ENCODE measurements at places on chromosomes 16 and 17.

DNA sequence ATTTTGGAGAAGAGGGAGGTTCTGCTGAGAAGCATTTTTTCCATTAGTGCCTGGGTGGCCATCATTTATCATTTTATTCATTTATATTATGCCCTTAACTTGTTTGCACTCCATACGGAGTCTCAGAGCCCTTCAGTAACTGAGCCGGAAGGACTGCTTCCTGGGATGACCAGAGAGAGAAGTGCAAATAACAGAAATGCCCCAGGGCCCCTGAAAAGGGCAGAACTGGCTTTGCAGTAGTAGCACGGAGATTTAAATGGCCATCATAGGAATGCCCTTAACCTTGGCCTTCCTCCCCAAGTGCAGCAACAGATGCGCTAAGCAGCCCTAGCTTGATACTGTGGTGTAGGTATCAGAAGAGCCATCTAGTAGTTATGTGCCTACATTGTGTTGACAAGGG, 58.5 kb downstream of the NUP93 start:
- H3K27me3 ChIP-seq = no peaks in the 10 kb centered on the region
- no peak overlapping the region for H3K27ac ChIP-seq
- no peak for DNase-seq
- H3K36me3 ChIP-seq = peaks cover 2% of the 10 kb centered on the region

DNA sequence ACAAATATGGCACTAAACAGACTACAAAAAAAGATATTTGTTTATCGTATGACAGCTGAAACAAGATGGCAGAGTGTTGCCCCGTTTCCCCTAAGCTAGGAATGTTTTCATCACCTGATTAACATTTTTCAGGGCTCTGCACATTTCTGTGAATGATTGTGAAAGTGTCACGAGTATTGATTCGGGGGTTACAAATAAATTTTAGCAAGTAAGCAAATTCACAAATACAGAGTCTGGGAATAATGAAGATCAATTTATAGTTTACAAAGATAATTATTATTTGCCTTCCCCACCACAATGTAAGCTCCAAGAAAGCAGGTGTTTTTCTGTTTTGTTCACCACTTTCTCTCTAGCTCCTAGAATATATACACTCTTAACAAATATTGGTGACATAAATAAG, 361.2 kb upstream of the ERCC4 start:
- H3K36me3 ChIP-seq = no peaks in the 10 kb centered on the region
- no peak overlapping the region for H3K27ac ChIP-seq
- no peaks in the 10 kb centered on the region for H3K27me3 ChIP-seq

DNA sequence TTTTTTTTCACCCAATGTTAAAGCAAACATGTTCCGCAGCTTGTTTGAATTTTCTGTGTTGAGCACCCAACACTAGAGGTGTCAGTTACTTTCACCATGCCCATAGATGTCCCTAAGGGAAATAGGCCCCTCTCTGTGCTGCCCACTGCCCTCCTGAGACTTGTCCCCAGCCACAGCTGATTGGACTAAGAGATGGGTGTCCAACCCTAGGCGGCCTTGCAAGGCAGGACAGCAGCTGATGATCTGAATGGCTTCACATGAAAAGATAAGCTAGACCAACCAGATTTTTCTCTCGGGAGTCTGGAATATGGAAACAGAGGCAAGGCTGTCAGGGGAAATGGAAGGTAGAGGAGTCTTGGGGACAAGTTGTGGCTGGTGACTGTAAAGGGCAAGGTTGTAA, 6.1 kb upstream of the CALB2 start:
- H3K4me3 ChIP-seq = no peak overlapping the region
- no peaks in the 10 kb centered on the region for H3K27me3 ChIP-seq

DNA sequence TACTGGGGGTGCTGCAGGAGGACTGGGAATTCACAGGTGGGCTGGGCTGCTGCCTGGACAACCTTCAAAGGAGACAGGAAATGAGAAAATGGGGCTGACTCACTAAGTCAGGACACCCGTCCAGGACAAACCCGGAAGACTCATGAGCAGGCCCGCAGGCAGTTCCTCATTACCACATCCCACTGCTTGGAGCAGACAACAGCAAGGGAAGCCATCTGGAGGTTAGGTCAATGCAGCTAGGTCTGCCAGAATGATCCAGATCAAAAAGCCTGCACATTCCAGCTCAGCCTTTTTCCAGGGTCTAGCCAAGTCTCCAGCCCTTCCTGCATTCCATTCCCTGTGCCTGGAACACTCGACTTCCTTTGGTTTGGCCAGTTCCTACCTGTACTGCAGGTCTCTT, 536.5 kb upstream of the CDH11 start:
- no peak for DNase-seq
- H3K27ac ChIP-seq = no peak overlapping the region
- H3K4me1 ChIP-seq = no peaks in the 10 kb centered on the region
- no peak overlapping the region for H3K4me3 ChIP-seq
- no peaks in the 10 kb centered on the region for H3K36me3 ChIP-seq

DNA sequence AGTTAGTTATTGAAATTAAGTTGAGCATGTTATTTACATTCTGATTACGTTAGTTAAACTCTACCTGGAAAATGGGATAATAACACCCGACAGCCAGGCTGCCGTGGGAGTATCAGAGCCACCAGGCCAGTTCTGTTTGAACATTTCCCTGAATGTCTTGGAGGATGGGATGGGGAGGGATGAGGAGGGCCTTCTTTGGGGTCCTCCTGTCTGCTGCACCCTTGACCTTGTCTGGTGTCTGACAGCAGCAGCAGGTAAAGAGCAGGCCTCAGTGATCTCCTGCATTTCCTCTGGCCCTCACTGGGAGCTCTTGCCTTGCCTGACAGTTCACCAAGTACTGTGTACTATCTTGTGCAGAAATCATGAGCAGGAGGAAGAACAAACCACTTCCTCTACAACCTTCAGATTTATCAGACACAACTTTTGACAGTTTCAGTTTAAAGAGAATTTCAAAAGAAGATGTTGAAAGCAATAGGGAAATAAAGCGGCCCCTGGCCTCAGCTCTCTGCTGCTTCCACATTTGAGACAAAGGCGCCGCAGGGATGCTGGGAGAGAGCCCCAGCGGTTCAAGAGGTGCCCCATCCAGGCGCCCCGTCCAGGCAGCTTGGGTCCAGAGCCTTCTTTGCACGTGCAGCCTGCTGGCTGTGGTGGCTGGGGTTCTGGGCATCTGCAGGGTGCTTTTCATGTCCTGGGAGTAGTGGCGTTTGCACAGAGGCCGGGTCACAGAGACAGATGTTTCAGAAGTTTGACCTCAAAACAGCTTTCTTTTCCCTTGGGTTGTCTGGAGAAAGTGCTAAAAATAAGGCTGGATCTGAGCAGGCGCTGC, 25.3 kb downstream of the CMIP start:
- peaks cover 48% of the 10 kb centered on the region for H3K4me1 ChIP-seq
- H3K27me3 ChIP-seq = no peaks in the 10 kb centered on the region
- peak; percentile 71 for DNase-seq
- H3K4me3 ChIP-seq = peak overlapping the region; percentile 24
- H3K36me3 ChIP-seq = peaks cover 26% of the 10 kb centered on the region

- H3K27ac ChIP-seq = no peak overlapping the region
- DNase-seq = no peak
- no peaks in the 10 kb centered on the region for H3K4me1 ChIP-seq
- H3K4me3 ChIP-seq = no peak overlapping the region
- H3K36me3 ChIP-seq = no peaks in the 10 kb centered on the region
Measured at GRCh38 chr16:58451945-58452401, 48.0 kb upstream of the NDRG4 start.

- H3K4me3 ChIP-seq = no peak overlapping the region
- H3K36me3 ChIP-seq = no peaks in the 10 kb centered on the region
- H3K27ac ChIP-seq = no peak overlapping the region
Measured at GRCh38 chr16:71591917-71592316, 15.0 kb upstream of the TAT start.

GRCh38 chr16:21264571-21265036, 13.5 kb downstream of the CRYM start:
- H3K4me1 ChIP-seq = peaks cover 32% of the 10 kb centered on the region
- no peaks in the 10 kb centered on the region for H3K36me3 ChIP-seq
- no peak overlapping the region for H3K27ac ChIP-seq
- H3K27me3 ChIP-seq = peaks cover 6% of the 10 kb centered on the region

GRCh38 chr17:73598212-73598611, 46.0 kb downstream of the SDK2 start:
- no peak overlapping the region for H3K27ac ChIP-seq
- DNase-seq = no peak
- H3K36me3 ChIP-seq = no peaks in the 10 kb centered on the region

- H3K4me1 ChIP-seq = no peaks in the 10 kb centered on the region
- no peak overlapping the region for H3K27ac ChIP-seq
- no peaks in the 10 kb centered on the region for H3K36me3 ChIP-seq
- no peaks in the 10 kb centered on the region for H3K27me3 ChIP-seq
Measured at GRCh38 chr17:79413611-79414010, 197.2 kb downstream of the RBFOX3 start.

DNA sequence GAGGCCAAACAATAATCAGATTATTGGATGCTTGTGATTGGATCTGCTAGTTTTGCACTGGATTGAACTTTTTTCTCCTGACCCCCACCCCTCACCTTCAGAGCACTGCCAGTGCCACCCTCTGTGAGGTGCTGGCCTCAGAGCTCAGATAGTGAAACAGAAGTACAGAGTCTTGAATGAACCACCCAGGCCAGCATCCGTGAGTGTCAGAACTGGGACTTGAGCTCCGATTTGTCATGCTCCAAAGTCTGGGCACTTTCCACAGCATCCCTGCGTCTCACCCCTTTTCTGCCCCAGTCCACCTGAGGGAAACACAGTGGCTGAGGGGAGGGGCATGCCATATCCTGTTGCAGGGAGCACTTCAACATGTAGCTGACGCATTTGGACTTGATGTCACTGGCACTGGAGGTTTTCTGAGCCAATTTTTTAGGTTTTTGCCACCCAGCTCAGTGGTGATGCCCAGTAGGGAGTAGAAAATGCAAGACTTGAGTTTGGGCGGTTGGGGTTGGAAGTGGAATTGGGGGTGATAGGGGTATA, 47.3 kb downstream of the SMPD3 start:
- H3K4me1 ChIP-seq = no peaks in the 10 kb centered on the region
- no peak overlapping the region for H3K27ac ChIP-seq
- DNase-seq = no peak
- H3K27me3 ChIP-seq = no peaks in the 10 kb centered on the region

- no peak overlapping the region for H3K27ac ChIP-seq
- no peaks in the 10 kb centered on the region for H3K27me3 ChIP-seq
- no peak for DNase-seq
- no peaks in the 10 kb centered on the region for H3K4me1 ChIP-seq
Measured at GRCh38 chr16:12675046-12675445, 128.6 kb downstream of the CPPED1 start.

- H3K4me1 ChIP-seq = no peaks in the 10 kb centered on the region
- H3K27me3 ChIP-seq = no peaks in the 10 kb centered on the region
- no peak for DNase-seq
- H3K36me3 ChIP-seq = no peaks in the 10 kb centered on the region
Measured at GRCh38 chr17:20264996-20265395, 202.3 kb downstream of the LGALS9B start.

GRCh38 chr16:77897831-77898605, 109.7 kb downstream of the VAT1L start:
- DNase-seq = no peak
- H3K27me3 ChIP-seq = no peaks in the 10 kb centered on the region
- no peak overlapping the region for H3K4me3 ChIP-seq
- no peaks in the 10 kb centered on the region for H3K4me1 ChIP-seq

DNA sequence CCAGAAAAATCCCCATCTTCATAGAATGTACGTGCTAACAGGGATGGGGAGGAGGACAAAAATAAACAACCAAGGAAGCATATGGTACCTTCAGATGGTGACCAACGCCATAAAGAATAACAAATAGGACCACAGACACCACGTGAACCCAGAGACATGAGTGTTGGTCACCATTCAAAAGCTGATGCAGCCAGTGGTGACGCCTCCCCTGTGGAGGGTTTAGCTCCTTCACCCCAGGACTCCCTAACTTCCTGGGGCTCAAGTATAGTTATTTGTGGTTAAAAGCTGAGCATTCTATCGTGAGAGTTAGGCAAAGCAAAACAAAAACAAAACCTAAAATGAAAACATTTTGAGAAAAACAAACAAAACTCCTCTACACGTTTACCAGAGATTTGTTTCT, 184.7 kb downstream of the SOX9 start:
- H3K4me1 ChIP-seq = no peaks in the 10 kb centered on the region
- H3K4me3 ChIP-seq = no peak overlapping the region

- H3K4me3 ChIP-seq = no peak overlapping the region
- H3K27me3 ChIP-seq = no peaks in the 10 kb centered on the region
- DNase-seq = no peak
- H3K36me3 ChIP-seq = no peaks in the 10 kb centered on the region
Measured at GRCh38 chr17:58960068-58960467, 146.6 kb downstream of the TRIM37 start.

GRCh38 chr17:61127960-61128359, 271.7 kb upstream of the TBX2 start:
- DNase-seq = no peak
- no peaks in the 10 kb centered on the region for H3K36me3 ChIP-seq
- peaks cover 6% of the 10 kb centered on the region for H3K4me1 ChIP-seq
- H3K4me3 ChIP-seq = no peak overlapping the region

- H3K27me3 ChIP-seq = no peaks in the 10 kb centered on the region
- no peak for DNase-seq
- H3K27ac ChIP-seq = no peak overlapping the region
- H3K4me1 ChIP-seq = peaks cover 12% of the 10 kb centered on the region
Measured at GRCh38 chr17:39191750-39192510, 5.5 kb downstream of the CACNB1 start.

DNA sequence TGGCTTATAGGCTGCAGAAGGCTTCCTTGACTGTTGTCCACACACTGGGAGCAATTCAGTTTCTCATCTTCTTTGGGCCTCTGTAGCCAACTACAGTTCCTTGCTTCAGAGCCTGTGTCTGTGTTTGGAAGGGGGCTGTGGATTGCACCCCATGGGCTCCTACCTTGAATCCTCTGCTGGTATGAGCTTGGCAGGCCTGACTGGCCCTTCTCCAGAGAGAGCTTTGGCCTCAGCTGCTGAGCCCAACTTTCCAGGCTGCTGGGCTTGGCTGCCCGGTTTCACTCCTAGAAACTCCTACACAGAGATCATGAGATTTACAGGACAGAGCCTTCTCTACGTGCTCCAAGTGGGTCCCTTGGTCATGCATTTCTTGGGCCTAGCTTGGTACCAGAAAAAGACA, 354.4 kb downstream of the SNX29 start:
- H3K36me3 ChIP-seq = peaks cover 28% of the 10 kb centered on the region
- peaks cover 16% of the 10 kb centered on the region for H3K4me1 ChIP-seq
- no peak overlapping the region for H3K4me3 ChIP-seq
- no peak overlapping the region for H3K27ac ChIP-seq
- no peak for DNase-seq
- H3K27me3 ChIP-seq = no peaks in the 10 kb centered on the region

Data from B cell (primary cell).